GM13976 (cell line): ENCODE measurements at places on chromosomes 11 and 22.

- no peak for DNase-seq
Measured at GRCh38 chr11:64755681-64756361, 4.0 kb downstream of the PYGM start.

DNA sequence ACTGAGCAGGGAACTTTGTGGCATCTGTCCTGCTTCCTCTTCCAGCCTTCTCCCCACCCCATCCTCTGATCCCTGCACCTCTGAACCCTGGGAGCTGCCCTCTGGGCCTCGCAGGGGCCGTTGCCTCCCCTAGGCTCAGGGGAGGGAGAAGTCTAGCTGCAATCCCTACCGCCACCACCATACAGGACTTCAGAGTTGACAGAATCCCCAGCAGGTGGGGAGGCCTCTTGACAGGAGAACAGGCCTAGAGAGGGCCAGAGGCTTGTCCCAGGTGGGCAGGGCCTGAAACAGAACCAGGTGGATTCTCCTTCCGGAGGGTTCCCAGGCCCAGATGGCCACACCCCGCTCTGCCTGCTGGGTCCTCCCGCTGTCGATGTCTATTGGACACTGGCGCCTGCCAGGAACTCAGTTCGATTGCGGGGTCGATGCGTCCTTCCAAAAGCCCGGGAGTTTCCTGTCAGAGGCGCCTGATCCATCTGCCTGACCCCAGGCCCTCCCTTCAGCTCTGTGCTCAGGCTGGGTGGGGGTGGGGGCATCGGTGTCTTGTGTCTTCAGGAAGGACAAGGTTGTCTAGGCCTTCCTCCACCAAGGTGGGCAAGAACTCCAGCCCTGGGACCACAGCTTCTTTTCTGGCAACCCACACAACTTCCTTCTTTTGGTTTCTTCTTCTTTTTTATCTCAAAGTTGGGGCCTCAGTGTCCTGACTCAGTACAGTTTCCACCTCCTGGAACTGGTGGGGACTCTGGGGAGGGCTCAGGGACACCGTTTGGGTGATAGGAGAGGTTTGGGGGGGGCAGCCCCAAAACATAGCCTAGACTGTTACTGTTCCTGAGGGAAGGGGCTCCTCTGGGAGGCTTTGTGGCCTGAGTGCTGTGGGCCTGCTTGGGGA lies 6.4 kb downstream of the STARD10 start:
- peak; percentile 81 for DNase-seq

DNA sequence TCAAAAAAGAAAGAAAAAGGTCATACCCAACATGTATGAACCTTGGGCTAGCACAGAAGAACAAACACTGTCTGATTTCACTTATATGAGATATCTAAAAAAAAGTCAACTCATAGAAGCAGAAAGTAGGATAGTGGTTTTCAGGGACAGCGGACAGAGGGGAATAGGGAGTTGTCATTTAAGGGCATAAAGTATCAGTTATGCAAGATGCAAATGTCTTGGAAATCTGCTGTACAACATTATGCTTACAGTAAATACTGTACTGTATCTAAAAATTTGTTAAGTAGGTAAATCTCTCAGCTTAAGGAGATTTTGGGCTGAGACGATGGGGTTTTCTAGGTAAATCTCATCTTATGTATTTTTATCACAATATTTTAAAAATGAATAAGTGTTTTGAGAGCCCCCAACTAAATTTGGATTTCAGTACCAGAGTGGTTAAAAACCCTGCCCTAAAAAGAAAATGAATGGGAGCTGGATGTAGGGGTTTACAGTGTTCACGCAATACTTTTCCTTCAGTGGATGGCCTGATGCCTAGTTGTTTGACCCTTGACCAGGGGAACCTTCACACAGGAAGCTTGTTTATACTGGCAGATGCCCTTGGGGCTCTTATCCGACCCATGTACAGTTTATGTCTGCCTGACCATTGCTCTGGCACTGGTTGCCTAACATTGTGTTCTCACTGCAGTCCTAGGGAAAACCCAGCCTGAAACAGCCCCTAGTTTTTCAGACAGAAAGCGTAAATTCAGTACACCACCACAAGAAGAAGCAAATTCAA lies 34.8 kb downstream of the SLC22A9 start:
- DNase-seq = no peak

- DNase-seq = peak; percentile 27
Measured at GRCh38 chr11:62889484-62890437, 9.1 kb downstream of the SLC3A2 start.

GRCh38 chr11:68950270-68950669 lies 30.5 kb downstream of the MRGPRD start:
- DNase-seq = peak; percentile 62

GRCh38 chr11:117479372-117479771 lies 151.7 kb downstream of the CEP164 start:
- DNase-seq = peak; percentile 62

- DNase-seq = peak; percentile 12
Measured at GRCh38 chr22:18148293-18148965, 1.5 kb upstream of the USP18 start.

- no peak for DNase-seq
Measured at GRCh38 chr11:75263944-75264349, 23.4 kb downstream of the TPBGL start.

GRCh38 chr11:100105982-100106358 lies 581.1 kb upstream of the ARHGAP42 start:
- no peak for DNase-seq

DNA sequence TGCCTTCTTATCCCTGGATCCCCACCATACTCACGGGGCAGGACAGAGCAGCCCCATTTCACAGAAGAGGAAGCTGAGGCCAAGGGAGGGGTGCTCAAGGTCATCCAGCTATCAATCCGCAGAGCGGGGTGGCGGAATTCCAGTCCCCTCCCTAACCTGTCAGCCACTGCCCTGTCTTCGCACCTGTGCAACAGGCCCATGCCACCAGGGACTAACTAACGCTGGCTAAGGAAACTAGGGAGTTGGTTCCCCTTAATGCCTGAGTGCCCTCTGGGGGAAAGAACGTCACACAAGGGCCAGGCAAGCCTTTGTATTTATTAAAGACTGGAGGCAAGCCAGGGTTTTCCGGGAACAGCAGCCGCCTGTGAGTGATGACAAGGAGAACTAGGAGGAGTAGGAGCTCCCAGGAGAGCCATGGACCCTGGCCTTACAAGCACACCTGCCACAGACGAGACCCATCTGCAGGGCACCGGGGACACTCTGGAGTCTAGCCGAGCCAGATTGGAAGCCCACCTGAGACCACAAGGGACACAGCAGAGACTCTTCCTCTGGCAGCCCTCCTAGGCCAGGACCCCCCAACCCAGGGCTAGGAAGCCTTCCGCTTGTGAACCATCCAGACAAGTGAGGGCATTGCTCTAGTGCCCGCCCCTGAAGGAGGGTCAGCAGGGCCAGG lies 64.4 kb downstream of the MYH9 start:
- no peak for DNase-seq

DNA sequence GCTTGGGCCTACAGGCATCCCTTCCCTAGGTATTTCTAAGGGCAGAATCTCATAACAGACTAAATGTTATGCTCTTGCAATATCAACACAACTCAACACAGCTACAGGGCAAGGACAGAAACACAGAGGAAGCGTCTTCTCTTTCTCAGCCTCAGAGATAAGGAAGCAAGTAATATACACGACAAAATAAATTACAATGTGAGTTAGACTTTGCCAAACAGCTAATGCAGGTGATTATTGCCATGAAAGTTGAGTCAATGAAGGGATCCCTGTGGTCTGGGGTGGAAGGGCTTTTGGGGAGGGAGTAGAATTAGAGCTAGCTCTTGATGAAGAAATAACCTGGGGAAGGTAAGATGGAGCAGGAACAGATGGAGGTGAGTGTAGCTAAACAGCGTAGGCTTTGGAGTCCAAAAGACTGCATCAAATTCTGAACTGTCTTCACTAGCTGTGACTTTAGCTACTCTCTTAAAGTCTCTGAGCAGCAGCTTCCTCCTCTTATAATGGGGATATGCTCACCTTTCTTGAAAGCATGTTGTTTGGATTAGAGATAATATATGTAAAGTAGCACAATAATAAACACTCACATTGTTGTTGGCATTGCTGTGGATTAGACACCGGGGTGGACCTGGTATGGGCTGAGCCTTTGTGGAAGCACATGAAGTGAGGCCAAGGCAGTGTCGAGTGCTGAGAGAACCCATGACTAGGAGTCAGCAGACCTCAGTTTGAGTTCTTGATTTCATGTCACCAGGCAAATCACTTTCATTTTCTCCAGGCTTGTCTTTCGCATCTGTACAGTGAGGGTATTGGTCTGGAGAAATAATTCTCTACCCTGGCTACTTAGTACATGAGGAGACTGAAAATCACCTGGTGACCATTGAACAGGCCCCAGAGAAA lies 41.0 kb upstream of the AQP11 start:
- DNase-seq = no peak

DNA sequence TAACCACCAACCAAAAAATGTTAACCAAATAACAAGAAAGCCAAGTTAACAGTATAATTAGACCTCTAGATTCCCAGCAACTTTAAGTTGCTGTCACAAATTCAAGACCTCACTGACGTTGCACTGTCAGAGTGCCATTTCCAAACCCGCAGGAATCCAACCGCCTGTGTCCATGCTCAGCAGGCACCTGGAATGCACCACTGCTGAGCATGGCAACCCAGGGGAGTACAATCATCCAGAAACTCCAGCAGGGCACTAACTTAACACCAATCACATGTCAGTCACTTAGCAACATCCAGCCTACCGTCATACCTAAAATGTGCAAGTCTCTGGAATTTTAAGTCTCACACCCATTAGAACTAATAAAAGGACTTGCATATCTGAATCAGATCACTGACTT lies 48.8 kb downstream of the SMCO4 start:
- no peak for DNase-seq

DNA sequence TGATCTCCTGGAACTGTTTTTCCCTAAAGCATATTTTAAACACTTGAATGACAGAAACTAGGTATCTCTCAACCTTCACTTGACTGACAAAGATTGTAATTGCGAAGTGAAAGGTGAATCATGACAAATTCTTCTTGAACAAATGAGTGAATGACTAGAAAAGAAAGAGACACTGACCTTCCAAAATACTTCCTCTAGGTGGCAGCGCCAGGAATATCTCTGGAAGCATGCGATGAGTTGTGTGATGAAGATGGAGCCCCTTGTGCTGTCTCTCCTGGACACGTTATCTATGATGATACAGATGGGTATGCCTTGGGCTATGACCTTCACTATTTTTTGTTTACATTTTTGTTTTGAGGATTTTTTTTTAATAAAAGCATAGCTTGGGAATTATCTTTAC lies 7.0 kb upstream of the CASP12 start:
- no peak for DNase-seq

DNA sequence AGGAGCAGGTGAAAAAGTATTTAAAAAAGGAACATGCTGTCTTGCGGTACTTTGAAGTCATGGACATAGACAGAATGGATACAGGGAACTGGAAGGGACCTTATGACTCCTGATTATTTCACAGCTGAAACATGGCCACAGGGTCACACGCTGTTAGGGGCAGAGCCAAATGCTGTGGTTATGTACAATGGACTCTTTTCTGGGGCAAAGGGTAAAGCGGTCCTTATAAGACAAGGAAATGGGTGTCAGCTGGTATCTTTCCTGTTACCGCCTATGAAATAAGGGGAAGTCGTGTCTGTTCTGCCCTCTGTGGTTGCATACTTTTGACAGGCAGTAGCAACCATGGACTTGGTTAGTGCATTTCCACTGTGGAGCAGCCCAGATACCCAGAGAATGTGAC lies 12.8 kb upstream of the ST14 start:
- DNase-seq = no peak

- DNase-seq = no peak
Measured at GRCh38 chr11:95888439-95888838, 35.5 kb downstream of the MTMR2 start.

- no peak for DNase-seq
Measured at GRCh38 chr11:96205460-96205809, 137.6 kb downstream of the MAML2 start.

- DNase-seq = no peak
Measured at GRCh38 chr11:81007046-81007445, 1566.2 kb upstream of the TENM4 start.

GRCh38 chr11:2138431-2139122 lies 612 bp downstream of the IGF2 start:
- DNase-seq = no peak

GRCh38 chr22:49046546-49047361 lies 780.9 kb downstream of the BRD1 start:
- DNase-seq = peak; percentile 54

DNA sequence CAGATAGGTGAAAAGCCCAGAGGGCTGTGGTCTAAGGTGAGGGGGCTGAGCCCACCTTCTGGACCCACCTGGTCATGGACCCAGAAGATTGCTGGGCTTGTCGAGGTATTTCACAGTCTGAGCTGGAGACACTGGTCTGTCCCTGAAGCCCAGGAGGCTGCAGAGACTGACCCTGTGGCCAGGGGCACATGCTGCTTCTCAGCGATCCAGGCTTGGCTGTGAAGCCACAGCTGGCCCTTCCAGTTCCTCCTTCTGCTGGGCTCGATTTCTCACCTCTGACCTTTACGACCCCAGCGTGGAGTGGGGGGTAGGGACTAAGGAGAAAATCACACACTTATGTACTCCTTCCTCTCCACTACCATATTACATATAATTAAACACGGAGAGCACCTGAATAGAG lies 88.5 kb downstream of the NECTIN1 start:
- DNase-seq = no peak

DNA sequence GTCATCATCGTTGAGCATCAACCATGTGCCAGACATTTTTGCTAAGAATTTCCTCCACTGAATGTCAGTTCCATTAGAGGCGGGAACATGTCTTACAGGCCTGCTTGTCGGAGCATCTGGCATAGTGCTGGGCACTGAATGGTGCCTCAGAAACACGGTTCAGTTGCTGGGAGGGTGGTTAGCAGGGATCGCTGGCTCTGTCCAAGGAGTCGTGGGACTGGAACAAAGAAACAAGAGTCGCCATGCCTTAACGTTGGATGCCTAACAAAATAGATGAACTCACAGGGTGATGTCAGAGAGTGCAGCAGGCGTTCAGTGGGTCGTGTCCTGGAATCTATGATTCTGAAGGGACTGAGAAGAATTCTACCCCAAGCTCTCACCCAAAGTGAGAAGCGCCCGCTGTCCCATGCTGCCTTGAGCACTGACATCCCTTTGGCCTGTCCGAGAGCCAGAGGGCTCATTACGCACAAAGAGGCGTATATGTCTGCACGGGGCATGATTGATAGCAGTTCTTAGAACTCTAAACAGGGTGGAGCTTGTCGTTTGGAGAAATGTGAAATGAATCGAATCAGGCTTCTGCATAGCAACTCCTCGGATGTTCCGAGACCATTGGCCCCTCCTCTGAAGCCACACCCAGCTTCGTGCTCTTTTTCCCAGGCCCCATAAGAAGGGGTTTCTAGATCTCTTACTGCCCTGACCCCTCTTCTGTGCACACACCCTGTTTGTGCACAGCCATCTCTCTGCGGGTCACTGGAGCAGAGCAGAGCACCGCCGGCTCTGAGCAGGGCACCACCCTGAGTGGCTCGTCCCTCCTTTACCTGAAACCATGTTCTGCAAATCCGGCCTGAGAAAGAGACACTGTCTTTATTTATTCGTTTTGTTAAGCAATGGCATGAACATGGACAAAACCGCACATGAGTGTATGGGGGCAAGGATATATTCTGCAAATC lies 113.1 kb upstream of the B3GAT1 start:
- DNase-seq = no peak
